ENCODE measurements at places on chromosomes 3 and 15. TPM values are rescaled to one million over a fixed set of nuclear protein-coding genes. Genes with fewer than 3 reads are reported as not detected.

GRCh38 chr3:18345015-18345367 is 80.1 kb downstream of the SATB1 start:
- H3K4me1 ChIP-seq, result peaks cover 20% of the 10 kb centered on the region
- no peak overlapping the region for H3K27ac ChIP-seq
- peaks cover 15% of the 10 kb centered on the region for H3K36me3 ChIP-seq
- H3K27me3 ChIP-seq, result no peaks in the 10 kb centered on the region

Gene GOLGA8G
- not detected for total RNA-seq

Gene SNRPN
- 67.7 TPM for total RNA-seq

- H3K36me3 ChIP-seq, result no peaks in the 10 kb centered on the region
- no peaks in the 10 kb centered on the region for H3K27me3 ChIP-seq
- peaks cover 63% of the 10 kb centered on the region for H3K4me1 ChIP-seq
- H3K4me3 ChIP-seq, result no peak overlapping the region
Measured at GRCh38 chr3:16839271-16840100, 45.3 kb upstream of the PLCL2 start.

DNA sequence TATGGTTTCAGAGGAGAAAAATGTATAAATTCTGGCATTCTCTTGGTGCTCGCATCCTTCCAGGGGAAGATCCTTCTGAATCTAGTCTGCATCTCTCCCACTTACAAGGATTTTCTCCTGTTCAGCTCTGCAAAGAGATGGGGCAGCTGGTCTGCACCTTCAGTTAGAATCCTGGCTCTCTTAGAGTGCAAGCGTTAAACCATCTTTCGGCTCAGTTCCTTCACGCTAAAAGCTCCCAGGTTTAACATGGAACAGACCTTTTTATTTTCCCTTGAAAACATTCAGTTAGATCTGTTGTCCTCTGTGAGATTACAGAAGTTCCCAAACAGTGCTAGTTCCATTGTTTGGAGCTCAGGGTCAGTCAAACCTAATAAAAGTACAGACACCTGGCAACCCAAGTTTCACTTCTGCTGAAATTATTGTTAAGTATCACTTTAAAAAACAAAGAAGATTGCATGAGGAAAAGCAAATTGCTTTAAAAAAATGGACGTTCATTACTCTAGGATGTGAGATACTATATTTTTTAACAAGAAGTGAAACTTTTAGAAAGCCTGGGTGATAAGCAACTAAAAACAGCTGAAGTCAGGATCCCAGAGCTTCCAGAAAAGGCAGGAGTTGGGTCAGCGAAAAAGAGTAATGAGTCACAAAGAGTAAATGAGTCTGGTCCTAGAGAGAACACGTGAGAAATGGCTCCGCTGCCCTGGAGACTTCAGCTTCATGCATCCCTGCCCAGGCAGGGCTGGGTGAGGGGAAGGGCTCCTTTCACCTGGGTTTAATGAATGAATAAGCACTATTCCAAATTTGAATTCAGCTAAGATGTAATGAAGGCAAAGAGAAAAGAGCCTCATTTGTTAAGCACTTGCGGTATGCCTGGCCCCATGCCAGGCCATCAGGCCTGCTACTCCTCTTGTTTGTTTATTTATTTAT is 63.3 kb downstream of the ABTB1 start:
- no peaks in the 10 kb centered on the region for H3K36me3 ChIP-seq
- H3K27me3 ChIP-seq, result peaks cover 4% of the 10 kb centered on the region
- no peaks in the 10 kb centered on the region for H3K4me1 ChIP-seq
- no peak for DNase-seq
- no peak overlapping the region for H3K4me3 ChIP-seq
- H3K27ac ChIP-seq, result no peak overlapping the region

DNA sequence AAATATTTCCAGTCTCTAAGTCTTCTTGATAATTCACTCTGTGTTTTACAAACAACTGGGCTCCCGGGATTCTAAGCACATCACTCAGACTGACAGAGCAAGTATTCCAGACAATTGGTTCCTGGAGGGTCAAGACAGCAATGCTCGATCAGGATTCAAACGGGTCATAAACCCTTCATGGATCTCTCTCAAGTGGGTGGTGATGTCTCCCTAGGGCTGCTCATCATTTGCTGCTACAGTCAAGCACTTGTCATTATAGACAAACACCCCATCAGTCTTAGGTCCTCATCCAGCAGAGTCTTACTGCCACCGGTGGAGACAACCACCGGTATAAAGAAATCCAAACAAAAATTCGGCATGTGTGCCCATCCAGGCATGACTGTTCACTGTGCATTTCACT is 921.1 kb downstream of the FHIT start:
- H3K4me3 ChIP-seq, result no peak overlapping the region
- peaks cover 5% of the 10 kb centered on the region for H3K4me1 ChIP-seq
- no peak for DNase-seq
- no peaks in the 10 kb centered on the region for H3K36me3 ChIP-seq
- no peak overlapping the region for H3K27ac ChIP-seq
- H3K27me3 ChIP-seq, result no peaks in the 10 kb centered on the region

- no peak for DNase-seq
- H3K27ac ChIP-seq, result no peak overlapping the region
- peaks cover 4% of the 10 kb centered on the region for H3K4me1 ChIP-seq
- no peak overlapping the region for H3K4me3 ChIP-seq
Measured at GRCh38 chr3:160701490-160701889, 24.5 kb downstream of the ARL14 start.

GRCh38 chr3:111794711-111795110 is 64.4 kb upstream of the PHLDB2 start:
- H3K4me1 ChIP-seq, result no peaks in the 10 kb centered on the region
- no peak overlapping the region for H3K27ac ChIP-seq
- DNase-seq, result no peak
- no peaks in the 10 kb centered on the region for H3K27me3 ChIP-seq

DNA sequence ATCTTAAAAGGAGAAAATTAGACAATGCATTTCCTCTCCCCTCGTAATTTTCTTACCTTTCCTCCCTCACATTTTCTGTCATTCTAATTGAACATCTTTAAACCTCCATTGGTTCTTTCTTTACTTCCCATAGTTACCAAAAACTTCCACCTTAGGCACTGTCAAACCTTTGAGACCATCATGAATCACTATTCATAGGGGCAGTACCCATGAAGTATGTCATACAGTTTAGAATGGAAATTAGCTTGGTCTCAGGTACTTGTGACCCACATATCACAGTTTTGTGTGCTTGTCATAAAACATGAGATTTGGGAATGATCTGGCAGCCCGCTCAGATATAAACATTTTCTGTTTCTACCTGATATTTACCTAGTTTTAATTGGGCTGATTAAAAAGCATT is 50.1 kb downstream of the KCNMB3 start:
- H3K27me3 ChIP-seq, result no peaks in the 10 kb centered on the region
- H3K36me3 ChIP-seq, result peaks cover 13% of the 10 kb centered on the region
- DNase-seq, result no peak
- H3K27ac ChIP-seq, result no peak overlapping the region
- H3K4me3 ChIP-seq, result no peak overlapping the region

DNA sequence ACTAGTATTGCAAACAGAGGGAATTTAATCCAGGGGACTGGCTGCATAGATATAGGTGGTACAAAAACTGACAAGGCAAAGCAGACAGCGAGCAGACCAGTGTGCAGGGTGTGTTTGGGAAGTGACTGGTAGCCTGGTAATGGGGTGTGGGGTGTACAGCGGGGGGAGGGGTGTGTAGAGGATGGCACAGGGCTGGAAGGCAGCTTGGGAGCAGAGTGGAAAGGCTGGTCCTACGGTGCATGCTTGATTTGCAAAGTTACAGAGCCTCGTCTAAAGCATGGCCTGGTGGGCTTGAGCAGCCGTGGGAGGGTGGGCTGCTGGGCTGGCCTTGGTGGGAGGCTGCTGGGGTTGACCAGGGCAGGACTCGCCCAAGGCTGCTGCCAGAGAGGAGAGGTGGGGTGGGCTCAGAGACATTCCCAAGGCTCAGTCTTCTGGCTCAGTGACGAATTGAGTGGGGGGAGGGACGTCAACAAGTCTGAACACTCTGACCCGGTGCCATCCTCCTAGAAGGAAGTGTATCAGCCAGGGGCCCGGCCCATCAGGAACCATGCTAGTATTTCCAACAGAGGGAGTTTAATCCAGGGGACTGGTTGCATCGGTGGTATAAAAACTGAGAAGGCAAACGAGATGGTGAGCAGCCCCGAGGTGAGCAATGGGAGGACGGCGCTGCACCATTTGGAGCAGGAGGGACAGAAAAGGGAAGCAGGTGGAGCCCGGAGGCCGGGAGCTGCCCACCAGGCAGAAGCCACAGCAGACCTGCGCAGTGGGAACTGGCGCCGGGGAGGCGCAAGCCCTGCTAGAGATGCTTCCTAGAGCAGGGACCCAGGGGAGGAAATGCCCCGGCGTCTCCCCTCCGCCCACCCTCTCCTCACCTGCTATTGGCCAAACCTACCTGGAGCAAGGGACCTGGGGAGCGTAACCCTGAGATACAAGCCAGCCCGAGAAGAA is 29.2 kb downstream of the CPN2 start:
- no peak for DNase-seq
- no peaks in the 10 kb centered on the region for H3K36me3 ChIP-seq
- H3K27ac ChIP-seq, result no peak overlapping the region
- H3K27me3 ChIP-seq, result peaks cover 5% of the 10 kb centered on the region
- H3K4me3 ChIP-seq, result no peak overlapping the region

Gene MESP2
- total RNA-seq, result not detected

GRCh38 chr3:154656486-154656885 is 226.5 kb upstream of the GPR149 start:
- no peak overlapping the region for H3K4me3 ChIP-seq
- H3K27ac ChIP-seq, result no peak overlapping the region
- H3K27me3 ChIP-seq, result no peaks in the 10 kb centered on the region
- no peaks in the 10 kb centered on the region for H3K4me1 ChIP-seq
- no peak for DNase-seq

- peaks cover 22% of the 10 kb centered on the region for H3K27me3 ChIP-seq
- H3K36me3 ChIP-seq, result no peaks in the 10 kb centered on the region
- peak within 1 kb of the TSS; percentile 74 for H3K4me3 ChIP-seq
Measured at GRCh38 chr3:194685718-194686413, at the start of gene FAM43A. Gene FAM43A (plus strand): TSS chr3:194685883. CDS start chr3:194686827, 944 bp downstream.

Gene FOXB1
- total RNA-seq, result not detected

Gene FAM227B
- 2.8 TPM for total RNA-seq

DNA sequence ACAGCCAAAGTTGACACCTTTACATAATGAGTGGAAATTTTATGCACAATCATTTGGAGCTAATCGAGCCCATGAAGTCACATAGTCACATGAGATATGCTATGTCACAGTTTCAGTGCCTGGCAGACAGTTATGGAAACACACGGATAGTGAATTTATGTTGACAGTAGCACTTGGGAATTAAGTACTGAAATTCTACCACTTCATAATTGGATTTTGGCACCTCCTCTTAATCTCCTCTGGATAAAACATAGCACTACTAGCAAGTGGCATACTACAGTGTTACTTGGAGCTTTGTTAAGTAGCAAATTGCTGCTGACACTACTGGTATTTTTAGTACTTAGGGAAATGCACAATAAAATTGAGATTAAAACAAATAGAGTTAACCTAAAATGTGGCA is 1679.4 kb downstream of the OTOL1 start:
- no peak overlapping the region for H3K27ac ChIP-seq
- H3K27me3 ChIP-seq, result no peaks in the 10 kb centered on the region
- no peaks in the 10 kb centered on the region for H3K36me3 ChIP-seq
- H3K4me1 ChIP-seq, result no peaks in the 10 kb centered on the region
- no peak for DNase-seq
- H3K4me3 ChIP-seq, result no peak overlapping the region

GRCh38 chr3:57062101-57062631 is 1.7 kb downstream of the SPATA12 start:
- H3K27ac ChIP-seq, result no peak overlapping the region
- H3K4me3 ChIP-seq, result no peak overlapping the region
- H3K27me3 ChIP-seq, result no peaks in the 10 kb centered on the region
- H3K36me3 ChIP-seq, result no peaks in the 10 kb centered on the region

Gene MESP1
- 4.4 TPM for total RNA-seq

Gene FGD5
- not detected for total RNA-seq

Gene AVEN
- 13.3 TPM for total RNA-seq

- H3K4me1 ChIP-seq, result no peaks in the 10 kb centered on the region
- no peak overlapping the region for H3K4me3 ChIP-seq
- no peak for DNase-seq
- H3K27ac ChIP-seq, result no peak overlapping the region
Measured at GRCh38 chr15:42595626-42596240, 20.3 kb downstream of the STARD9 start.

DNA sequence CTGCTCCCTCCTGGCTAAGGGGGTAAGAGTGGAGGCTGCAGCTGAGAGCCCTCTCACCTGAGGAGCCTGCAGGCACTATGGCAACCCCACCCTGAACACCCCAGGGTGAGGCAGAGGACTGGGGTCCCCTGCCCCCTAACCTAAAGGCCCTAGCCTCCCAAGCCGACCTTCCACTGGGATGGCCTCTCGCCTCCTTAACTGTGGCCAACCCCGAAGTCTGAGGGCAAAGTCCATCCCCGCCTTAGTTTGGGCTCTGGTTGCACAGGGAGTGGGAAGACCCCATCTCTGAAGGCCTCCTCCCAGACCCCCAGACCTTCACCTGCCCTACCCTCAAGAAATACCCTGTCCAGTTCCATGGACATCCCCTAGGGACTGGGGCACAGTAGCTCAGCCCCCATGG is 100.6 kb upstream of the PRR23E start:
- no peaks in the 10 kb centered on the region for H3K4me1 ChIP-seq
- no peak overlapping the region for H3K4me3 ChIP-seq
- no peaks in the 10 kb centered on the region for H3K27me3 ChIP-seq
- H3K27ac ChIP-seq, result no peak overlapping the region
- DNase-seq, result no peak
- no peaks in the 10 kb centered on the region for H3K36me3 ChIP-seq

DNA sequence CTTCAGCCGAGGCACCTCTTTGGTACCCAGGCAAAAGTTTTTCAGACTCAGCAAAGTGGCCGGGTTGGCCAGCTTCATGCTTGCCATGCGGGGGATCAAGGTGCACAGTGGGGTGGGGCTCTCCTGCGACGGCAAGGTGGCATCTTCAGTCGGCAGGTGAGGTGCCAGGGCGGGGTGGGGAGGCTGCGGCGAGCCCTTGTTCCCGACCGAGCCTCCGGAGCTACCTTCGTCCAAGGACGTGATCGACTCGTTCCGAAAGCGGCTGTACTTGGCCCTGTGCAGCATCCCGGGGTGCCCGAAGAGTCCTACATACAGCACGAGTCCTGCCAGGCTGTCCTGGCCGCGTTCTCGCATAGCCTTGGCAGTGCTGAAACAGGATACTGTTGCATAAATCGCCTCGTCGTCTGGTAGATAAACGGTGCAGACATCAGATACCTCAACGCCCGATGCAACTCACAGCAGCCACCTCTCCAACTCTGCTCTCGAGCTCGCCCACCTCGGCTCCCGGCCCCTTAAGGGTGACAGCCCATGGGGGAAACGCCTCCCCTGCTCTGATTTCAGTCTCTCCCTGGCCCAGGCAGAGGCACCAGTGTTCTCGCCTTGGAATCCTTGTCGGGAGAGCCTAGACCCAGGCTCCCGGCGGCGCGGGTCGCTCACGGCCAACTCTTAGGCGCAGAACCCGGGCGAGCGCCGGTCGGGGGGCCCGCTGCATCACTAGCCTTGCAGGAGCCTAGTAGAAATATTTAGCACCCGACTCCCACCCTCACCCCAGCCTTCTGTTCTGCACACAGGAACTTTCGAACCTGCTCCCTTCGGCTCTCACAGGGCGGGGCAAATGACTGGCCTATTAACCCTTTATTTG is 826 bp downstream of the SHC4 start:
- H3K4me3 ChIP-seq, result peak overlapping the region; percentile 69
- H3K27me3 ChIP-seq, result peaks cover 50% of the 10 kb centered on the region
- DNase-seq, result peak; percentile 11
- peaks cover 31% of the 10 kb centered on the region for H3K4me1 ChIP-seq
- no peaks in the 10 kb centered on the region for H3K36me3 ChIP-seq

Data from activated naive CD4-positive, alpha-beta T cell treated with anti-CD3 and anti-CD28 coated beads for 36 hours (primary cell).